Posterior cingulate gyrus (tissue), 11 donors: ENCODE measurements at places on chromosomes 7 and 10.

DNA sequence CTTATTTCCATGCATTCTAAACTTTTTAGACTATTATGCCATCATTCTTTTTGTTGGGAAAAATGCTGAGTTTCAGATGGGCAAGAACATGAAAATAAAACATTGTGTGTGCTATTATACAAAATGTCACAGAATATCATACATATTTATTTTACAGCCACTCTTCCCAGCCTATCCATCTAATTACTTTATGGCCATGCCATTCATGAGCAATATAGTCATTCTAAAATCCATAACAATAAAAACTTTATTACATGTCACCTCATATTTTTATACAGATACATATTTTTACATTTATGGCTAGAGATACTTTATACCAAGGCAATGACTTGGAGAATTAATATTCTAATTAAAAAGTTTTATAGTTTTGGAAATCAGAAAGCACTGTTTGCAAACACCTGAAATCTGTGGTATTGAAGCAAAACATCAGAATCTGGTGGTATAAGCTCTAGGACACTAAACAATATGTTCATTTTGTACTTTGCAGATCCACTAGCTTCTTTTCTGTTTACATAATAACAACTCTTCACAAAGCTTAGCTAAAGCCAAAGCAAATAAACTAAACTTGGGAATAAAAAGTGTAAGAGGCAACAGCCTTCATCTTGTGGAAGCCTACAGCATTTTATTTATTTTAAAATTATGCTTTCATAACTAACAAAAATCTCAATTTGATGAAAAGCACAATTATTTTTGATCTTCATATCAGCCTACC lies 210.1 kb downstream of the RNLS start:
- DNase-seq: no peak

DNA sequence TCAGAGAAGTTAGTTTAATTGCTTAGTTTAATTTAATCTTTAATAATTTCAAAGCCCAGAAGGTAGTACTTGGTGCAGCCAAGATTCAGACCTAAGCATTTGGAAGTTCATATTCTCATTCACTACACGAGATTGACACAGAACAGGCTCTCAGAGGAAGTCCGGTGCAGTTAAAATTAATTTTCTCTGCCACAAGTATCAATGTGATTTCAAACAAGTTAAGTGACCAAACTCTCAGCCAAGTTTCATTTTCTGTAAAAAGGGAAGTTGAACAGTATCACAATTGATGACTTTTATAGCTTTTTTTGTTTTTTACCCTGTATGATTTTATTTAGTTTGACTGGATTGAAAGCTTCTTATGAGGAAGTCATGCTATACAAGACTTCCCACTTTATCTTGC lies 1494.9 kb upstream of the LRRTM3 start:
- DNase-seq: no peak

GRCh38 chr7:152925412-152926147 lies 166.0 kb downstream of the ACTR3B start:
- DNase-seq: peak; percentile 87

DNA sequence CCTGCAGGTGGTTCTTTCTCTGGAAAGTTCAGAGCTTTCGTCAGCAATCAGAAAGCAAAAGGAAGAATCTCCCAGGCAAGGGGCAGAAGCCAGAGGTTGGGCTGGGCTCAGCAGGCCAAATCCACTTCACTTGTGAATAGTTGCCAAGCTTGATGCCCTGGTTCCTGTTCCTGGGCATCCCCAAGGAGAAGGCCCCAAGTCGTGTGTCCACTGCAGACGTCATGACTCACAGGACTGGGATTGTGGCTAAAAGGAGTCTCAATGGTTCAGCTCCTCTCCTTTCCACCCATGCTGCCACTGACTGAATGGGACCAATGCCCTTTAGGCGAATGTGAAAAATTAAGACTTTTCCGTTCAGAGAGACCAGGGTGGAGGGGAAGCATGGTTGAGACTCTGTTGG lies 38.6 kb upstream of the TRIM8 start:
- no peak for DNase-seq

DNA sequence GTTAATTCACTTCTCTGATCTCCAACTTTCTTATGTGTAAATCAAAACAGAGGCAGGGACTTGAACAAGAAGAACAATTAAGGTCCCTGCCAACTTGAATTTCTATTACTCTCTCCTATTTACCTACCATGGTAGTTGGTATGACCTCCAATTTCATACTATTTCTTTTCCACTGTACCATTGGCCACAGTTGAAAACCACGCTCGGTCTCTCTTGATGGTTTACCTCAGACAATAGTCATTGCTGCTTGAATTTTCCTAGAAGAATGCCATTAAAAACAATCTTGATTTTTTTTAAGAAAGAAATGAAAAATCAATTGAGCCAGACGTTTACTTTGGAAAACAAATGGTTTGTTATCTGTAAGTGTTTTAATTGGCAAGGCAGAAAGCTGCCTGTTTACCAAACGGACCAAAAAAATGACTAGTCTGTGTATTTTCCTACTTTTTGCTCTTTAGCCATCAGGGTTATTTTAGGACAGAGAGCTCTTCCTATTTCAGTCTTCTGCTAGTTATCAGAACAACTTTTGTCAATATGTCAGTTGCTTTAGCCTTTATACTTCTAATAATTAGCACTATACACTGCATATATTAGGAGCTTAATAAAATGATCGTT lies 157.5 kb upstream of the PLXDC2 start:
- no peak for DNase-seq

DNA sequence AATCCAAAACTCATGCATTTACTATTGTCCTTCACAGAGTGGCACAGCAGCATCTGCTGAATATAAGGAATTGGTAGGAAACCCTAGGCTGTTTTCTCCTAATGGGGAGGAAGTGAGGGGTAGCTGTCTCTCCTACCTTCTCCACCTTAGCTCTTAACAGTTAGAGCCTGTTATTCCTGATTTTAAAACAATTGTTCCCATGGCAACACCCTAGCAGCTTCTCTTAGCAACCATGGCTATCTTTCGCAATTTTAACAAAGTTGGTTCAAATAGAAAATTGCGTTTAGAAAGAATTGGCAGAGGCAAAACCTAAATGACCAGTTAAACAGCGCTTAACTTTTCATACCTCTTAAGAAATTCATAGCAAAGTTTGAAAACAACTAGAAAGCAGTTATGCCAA lies 603.4 kb upstream of the AUTS2 start:
- DNase-seq: no peak

- DNase-seq: no peak
Measured at GRCh38 chr7:55048221-55048859, 29.5 kb downstream of the EGFR start.

GRCh38 chr10:98790817-98791216 lies 344.1 kb upstream of the HPS1 start:
- no peak for DNase-seq

- no peak for DNase-seq
Measured at GRCh38 chr10:61135276-61135721, 191.3 kb upstream of the RHOBTB1 start.

DNA sequence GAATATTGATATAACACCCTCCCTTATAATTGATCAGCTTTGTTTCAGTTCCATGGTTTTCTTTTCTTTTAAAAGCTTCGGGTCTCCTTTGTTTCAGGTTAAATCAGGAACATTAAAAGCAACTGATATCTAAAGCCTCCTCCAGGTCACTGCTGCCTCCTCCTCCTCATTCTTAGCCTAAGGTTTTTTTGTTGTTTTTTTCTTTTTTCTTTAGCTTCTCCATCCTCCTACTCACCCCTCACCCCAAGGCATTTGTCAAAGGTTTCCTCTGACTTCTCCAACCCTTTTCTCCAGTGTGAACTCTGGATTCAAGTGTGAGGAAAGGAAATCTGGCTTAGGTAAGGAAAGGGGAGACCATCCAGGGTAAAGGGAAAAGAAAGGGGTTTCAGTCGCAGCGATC lies 420.2 kb upstream of the NFE2L3 start:
- DNase-seq: no peak

GRCh38 chr7:147803151-147803550 lies 787.4 kb upstream of the C7orf33 start:
- no peak for DNase-seq

DNA sequence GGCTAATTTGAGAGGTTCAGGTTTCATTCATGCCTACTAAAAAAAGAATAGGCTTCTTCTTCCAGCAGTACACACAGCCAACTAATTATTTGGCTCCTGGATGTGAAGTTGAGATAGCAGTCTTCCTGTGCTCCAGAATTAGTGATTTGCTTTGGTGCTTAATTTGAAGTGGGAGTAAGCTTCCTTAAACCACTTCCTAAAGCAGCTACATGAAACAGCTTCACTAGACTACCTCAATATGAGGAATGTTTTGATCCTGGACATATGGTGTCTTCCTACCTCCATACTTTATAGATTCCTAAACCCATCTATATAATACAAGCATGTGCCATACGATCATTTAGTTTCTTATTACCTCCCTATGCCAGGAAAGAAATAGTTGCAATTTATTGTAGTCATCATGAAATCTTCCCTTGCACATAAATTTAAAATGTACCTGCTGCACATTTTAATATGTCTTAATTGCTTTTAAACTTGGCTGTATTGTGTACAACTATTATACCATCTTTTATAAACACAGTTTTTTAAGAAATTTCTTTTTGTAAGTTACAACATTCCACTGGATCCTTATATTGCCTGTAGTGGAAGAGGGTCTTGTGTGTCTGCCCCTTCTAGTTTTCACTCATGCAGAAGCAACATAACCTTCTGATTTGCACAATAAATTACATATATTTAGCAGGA lies 8.6 kb downstream of the VIM start:
- DNase-seq: no peak

DNA sequence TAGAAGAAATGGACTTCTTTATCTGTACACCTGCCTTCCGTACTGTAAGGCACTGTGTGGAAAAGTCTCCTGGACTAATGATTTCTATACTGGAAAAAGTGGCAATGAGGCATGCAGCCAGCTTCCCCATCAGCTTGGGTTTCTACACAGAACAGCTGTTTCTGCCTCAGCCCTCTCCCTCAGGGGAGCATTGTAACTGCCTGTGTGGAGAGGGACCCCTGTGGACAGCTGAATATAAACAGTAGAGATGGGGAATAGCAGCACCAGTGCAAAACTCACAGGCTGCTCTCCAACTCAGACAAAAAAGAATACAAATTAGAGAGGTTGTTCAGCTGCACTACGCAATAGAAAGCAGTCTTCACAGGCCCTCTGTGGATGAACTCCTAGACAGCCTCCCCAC lies 451.3 kb upstream of the MBL2 start:
- no peak for DNase-seq

DNA sequence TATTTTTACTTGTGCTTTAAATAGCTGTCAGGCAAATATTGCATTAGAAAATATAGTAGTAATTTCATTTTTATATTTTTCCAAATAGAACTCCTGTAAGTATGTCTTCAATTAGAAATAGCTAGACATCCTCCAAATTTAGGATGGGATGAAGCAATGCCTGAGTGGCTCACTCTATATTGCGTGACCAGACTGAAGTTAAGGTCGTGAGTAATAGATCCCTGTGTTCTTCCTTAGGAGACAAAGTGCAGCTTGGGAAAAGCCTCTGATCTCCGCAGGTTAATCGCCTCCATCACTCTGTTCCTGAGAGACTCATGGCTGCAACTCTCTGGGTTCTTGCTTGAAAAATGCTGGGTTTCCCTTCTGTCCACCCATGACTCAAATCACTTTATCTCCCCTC lies 484.8 kb upstream of the ANKRD30A start:
- no peak for DNase-seq

DNA sequence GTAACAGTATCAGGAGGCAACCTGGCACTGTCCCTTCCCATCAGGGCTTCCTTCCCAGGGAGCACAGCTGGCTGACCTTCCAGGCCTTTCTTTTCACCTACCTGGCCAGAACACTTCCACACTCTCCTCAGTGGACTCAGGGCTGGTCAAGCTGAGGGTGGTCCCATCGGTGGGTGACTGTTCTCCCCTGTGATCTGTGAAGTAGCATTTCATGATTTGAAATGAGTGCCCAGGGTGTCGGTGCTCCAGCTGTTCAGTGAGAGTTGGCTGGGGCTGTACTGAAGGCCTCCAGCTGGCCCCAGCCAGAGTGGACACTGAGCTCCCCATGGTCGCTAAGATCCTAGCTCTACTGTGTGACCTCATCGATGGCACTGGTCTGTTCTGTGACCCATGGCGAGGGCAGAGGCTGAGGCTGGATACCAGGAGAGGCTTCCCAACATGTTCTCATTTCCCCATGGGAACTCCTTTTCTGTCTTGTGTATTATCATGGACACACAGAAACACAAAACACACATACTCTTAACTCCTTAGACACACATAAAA lies at the start of gene FAM170B:
Gene FAM170B, minus strand, starts transcription at position 316 of the 543 bp plus-strand sequence. Its CDS starts 103 bp downstream, at position 213.
- DNase-seq: no peak

DNA sequence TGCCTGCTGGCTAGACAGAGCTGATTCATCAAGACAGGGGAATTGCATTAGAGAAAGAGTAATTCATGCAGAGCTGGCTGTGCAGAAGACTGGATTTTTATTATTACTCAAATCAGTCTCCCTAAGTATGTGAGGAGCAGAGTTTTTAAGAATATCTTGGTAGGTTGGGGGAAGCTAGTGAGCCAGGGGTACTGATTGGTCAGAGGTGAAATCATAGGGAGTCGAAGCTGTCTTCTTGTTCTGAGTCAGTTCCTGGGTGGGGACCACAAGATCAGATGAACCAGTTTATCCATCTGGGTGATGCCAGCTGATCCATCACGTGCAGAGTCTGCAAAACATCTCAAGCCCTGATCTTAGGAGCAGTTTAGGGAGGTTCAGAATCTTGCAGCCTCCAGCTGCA lies 39.8 kb downstream of the FOXI2 start:
- no peak for DNase-seq

DNA sequence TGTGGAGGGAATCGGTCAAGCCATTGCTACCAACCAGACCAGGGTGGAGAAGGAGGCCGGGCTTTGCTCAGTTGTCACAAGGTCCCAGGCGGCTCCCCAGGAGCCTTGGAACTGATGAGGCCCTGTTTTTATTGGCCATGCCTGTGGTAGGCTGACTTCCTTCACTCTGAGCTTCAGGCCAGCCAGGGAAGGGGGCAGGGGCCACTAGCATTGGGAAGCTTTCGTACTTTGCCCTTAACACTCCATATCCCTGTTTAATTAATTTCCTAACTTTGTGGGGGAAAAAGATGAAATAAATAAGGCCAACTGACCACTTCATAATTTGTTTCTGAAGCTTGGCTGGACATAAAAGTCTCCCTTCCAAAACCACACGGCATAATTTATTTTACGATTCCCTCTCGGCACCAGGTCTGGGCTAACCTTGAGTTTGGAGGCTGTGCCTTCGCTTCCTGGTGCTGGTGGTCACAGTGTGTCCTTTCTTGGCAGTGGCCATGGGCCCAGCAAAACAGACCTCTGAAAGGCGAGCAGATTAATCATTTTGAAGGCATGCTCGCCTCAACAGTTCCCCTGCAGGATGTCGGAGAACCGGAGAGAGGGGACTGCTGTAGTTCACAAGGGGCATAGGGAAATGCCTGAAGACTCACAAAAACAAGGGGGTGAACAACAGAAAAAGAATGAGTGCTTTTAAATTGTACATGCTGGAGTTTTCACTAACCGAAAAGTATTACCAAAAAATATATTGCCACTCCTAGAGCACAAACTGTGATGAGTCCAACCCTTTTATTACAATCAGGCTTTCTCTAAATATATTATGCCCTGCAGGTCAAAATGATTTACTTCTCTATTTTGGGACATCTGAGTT lies 966.0 kb downstream of the LRMDA start:
- DNase-seq: no peak
